ENCODE measurements at places on chromosomes 11 and 22. TPM values are rescaled to one million over a fixed set of nuclear protein-coding genes. Genes with fewer than 3 reads are reported as not detected.

CDCA5 gene
- 1.6 TPM for total RNA-seq

PRRG4 gene
- total RNA-seq: 0.89 TPM

GLB1L2 gene
- total RNA-seq: 0.03 TPM

NLRP14 gene
- 0.07 TPM for total RNA-seq

HEPHL1 gene
- not detected for total RNA-seq

GRAP2 gene
- total RNA-seq: not detected

LINC01488 gene
- total RNA-seq: not detected

ALDH3B2 gene
- total RNA-seq: not detected

GAL3ST3 gene
- total RNA-seq: 0.13 TPM

UCP3 gene
- 0.65 TPM for total RNA-seq

P4HA3 gene
- total RNA-seq: 39.1 TPM

TMEM191C gene
- 1.1 TPM for total RNA-seq

MYBPC3 gene
- total RNA-seq: not detected

APBB1 gene
- 41.9 TPM for total RNA-seq

TRPC6 gene
- 0.89 TPM for total RNA-seq

FAM227A gene
- total RNA-seq: 1.1 TPM
